ENCODE measurements at places on chromosomes 16 and 17. TPM values are rescaled to one million over a fixed set of nuclear protein-coding genes. Genes with fewer than 3 reads are reported as not detected.

CLEC18B gene
- polyA plus RNA-seq = 0.29 TPM

TBX2 gene
- polyA plus RNA-seq = 56.3 TPM

CSH1 gene
- polyA plus RNA-seq = not detected

LRRC46 gene
- 0.30 TPM for polyA plus RNA-seq

KIF2B gene
- polyA plus RNA-seq = not detected

RNU2-1 gene
- polyA plus RNA-seq = not detected

TEKT1 gene
- not detected for polyA plus RNA-seq

CBLN1 gene
- polyA plus RNA-seq = 0.04 TPM

FBXO39 gene
- 0.56 TPM for polyA plus RNA-seq

PABPN1L gene
- not detected for polyA plus RNA-seq

HS3ST3B1 gene
- polyA plus RNA-seq = 2.9 TPM

CEMP1 gene
- 0.85 TPM for polyA plus RNA-seq

KARS1 gene
- 90.6 TPM for polyA plus RNA-seq

TMC8 gene
- polyA plus RNA-seq = 3.6 TPM

LLGL2 gene
- polyA plus RNA-seq = 15.1 TPM

NTHL1 gene
- polyA plus RNA-seq = 28.5 TPM

KRT9 gene
- not detected for polyA plus RNA-seq

UTS2R gene
- not detected for polyA plus RNA-seq

CCL4 gene
- 3.1 TPM for polyA plus RNA-seq

TBC1D3E gene
- polyA plus RNA-seq = 0.06 TPM

CAPN15 gene
- 30.3 TPM for polyA plus RNA-seq

ZNF652 gene
- 12.8 TPM for polyA plus RNA-seq

UQCRC2 gene
- 205 TPM for polyA plus RNA-seq

PNMT gene
- 9.3 TPM for polyA plus RNA-seq

G6PC1 gene
- polyA plus RNA-seq = 0.15 TPM

GINS2 gene
- 0.82 TPM for polyA plus RNA-seq

PDP2 gene
- polyA plus RNA-seq = 5.0 TPM

CA5A gene
- polyA plus RNA-seq = not detected

GDE1 gene
- polyA plus RNA-seq = 73.9 TPM

TNFSF13 gene
- 22.3 TPM for polyA plus RNA-seq

SMIM5 gene
- 3.6 TPM for polyA plus RNA-seq

All from urinary bladder (tissue), 4 donors.